ENCODE measurements at places on chromosomes 7 and 10.

GRCh38 chr7:107813524-107813923 is 10.5 kb upstream of the SLC26A3 start:
- no peak overlapping the region for H3K27ac ChIP-seq
- H3K27me3 ChIP-seq, result no peaks in the 10 kb centered on the region
- peaks cover 10% of the 10 kb centered on the region for H3K4me1 ChIP-seq
- H3K4me3 ChIP-seq, result no peak overlapping the region

- no peaks in the 10 kb centered on the region for H3K27me3 ChIP-seq
- H3K4me1 ChIP-seq, result peaks cover 6% of the 10 kb centered on the region
- H3K27ac ChIP-seq, result no peak overlapping the region
- H3K36me3 ChIP-seq, result peaks cover 8% of the 10 kb centered on the region
- DNase-seq, result no peak
- no peak overlapping the region for H3K4me3 ChIP-seq
Observed at GRCh38 chr7:129742256-129742655, 130.7 kb downstream of the NRF1 start.

- no peaks in the 10 kb centered on the region for H3K4me1 ChIP-seq
- no peaks in the 10 kb centered on the region for H3K27me3 ChIP-seq
- no peak overlapping the region for H3K27ac ChIP-seq
- H3K36me3 ChIP-seq, result no peaks in the 10 kb centered on the region
- no peak overlapping the region for H3K4me3 ChIP-seq
- no peak for DNase-seq
Observed at GRCh38 chr7:80374321-80374720, 137.5 kb downstream of the GNAT3 start.

- no peak for DNase-seq
- H3K27me3 ChIP-seq, result no peaks in the 10 kb centered on the region
- no peak overlapping the region for H3K4me3 ChIP-seq
- peaks cover 3% of the 10 kb centered on the region for H3K36me3 ChIP-seq
Observed at GRCh38 chr10:209357-209756, 74.1 kb downstream of the ZMYND11 start.

GRCh38 chr7:37446371-37446770 is 2.3 kb downstream of the ELMO1 start:
- peaks cover 61% of the 10 kb centered on the region for H3K4me1 ChIP-seq
- no peaks in the 10 kb centered on the region for H3K27me3 ChIP-seq
- H3K36me3 ChIP-seq, result peaks cover 4% of the 10 kb centered on the region
- peak overlapping the region; percentile 88 for H3K4me3 ChIP-seq

DNA sequence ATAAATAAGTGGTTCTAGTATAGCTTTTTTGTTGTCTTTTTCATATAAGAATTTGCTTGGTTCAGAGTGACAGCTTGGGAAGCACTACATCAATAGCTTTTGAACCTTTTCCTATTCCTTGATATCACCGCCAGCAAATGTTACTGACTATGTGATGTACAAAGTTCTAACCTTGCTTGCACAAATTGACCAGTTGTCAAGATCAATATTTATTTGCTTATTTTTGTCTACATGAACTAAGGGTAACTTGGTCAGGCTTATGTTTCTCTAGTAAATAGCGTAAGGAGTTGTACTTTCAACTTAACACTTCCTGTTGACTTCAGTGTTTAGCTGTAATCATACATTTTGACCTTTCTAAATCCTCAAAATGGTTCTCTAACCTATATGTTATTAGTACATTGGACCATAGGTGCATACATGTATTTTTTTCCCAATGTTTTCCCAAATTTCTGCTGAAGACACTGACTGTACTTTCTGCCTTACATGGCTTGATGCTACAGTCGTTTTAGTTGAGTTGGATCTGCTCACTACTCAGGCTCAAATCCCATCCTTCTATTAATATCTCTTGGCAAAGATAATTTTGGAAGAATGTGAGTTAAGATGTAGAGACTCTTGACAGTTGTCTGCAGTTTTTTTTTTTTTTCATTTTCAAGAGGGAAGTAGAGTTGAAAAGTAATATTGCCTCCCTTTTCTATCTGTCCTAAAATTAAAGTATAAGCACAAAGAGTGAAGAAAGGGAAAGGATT is 239.1 kb upstream of the KAT6B start:
- no peaks in the 10 kb centered on the region for H3K36me3 ChIP-seq
- DNase-seq, result no peak
- H3K27me3 ChIP-seq, result no peaks in the 10 kb centered on the region
- peaks cover 43% of the 10 kb centered on the region for H3K4me1 ChIP-seq

DNA sequence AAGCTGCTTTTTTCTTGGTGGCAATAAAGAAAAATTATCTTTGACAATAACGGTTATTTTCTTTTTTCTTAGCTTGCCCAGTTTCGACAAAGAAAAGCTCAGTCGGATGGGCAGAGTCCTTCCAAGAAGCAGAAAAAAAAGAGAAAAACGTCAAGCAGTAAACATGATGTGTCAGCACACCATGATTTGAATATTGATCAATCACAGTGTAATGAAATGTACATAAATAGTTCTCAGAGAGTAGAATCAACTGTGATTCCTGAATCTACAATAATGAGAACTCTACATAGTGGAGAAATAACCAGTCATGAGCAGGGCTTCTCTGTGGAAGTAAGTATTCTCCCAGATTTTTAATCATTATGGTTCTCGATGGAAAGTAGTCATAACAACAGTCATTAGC is 33.0 kb downstream of the AKAP9 start:
- no peaks in the 10 kb centered on the region for H3K27me3 ChIP-seq
- no peak overlapping the region for H3K4me3 ChIP-seq
- no peak overlapping the region for H3K27ac ChIP-seq
- peaks cover 28% of the 10 kb centered on the region for H3K4me1 ChIP-seq
- no peak for DNase-seq
- H3K36me3 ChIP-seq, result no peaks in the 10 kb centered on the region

DNA sequence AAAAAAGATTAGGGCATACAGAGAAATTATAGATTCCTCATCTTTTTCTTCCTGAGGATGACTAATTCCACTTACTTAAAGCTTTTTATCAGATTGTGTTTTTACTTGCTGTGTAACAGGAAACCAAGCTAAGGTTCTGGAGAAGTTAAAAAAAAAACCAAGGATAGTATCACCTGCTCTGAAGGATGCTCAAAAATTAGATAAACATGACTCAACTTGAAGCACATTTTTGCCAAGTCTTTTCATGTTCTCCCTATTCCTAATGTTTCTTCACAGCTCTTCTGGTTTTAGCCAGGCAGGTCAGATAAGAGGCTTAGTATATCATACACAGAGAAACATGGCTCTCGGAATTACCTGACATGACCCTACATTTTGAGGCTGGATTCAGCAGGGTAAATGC is 90.3 kb downstream of the CPEB3 start:
- no peaks in the 10 kb centered on the region for H3K27me3 ChIP-seq
- H3K4me3 ChIP-seq, result no peak overlapping the region
- DNase-seq, result no peak
- H3K4me1 ChIP-seq, result peaks cover 7% of the 10 kb centered on the region
- no peak overlapping the region for H3K27ac ChIP-seq
- H3K36me3 ChIP-seq, result no peaks in the 10 kb centered on the region

- no peak overlapping the region for H3K27ac ChIP-seq
- peaks cover 63% of the 10 kb centered on the region for H3K27me3 ChIP-seq
- H3K4me1 ChIP-seq, result no peaks in the 10 kb centered on the region
Observed at GRCh38 chr7:49775065-49775948, 1.9 kb downstream of the VWC2 start.

- H3K4me1 ChIP-seq, result peaks cover 5% of the 10 kb centered on the region
- no peak overlapping the region for H3K27ac ChIP-seq
- DNase-seq, result no peak
- peaks cover 7% of the 10 kb centered on the region for H3K36me3 ChIP-seq
Observed at GRCh38 chr7:102120666-102121195, 165.9 kb upstream of the SH2B2 start.

DNA sequence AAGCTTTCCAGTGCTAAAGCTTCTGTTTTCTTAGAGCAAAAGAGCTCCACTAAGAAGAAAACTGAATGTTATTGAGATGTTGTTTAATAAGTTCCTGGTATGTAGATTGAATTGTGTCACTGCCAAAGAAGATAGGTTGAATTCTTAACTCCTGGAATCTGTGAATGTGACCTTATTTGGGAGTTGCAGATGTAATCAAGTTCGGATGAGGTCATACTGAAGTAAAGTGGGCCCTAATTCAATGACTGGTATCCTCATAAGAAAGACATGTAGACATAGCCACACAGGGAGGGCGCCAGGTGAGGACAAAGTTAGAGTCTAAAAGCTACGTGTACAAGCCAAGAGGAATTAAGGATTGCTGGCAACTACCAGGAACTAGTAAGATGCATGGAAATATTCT is 732.1 kb upstream of the C7orf33 start:
- no peak overlapping the region for H3K4me3 ChIP-seq
- DNase-seq, result no peak
- H3K27me3 ChIP-seq, result no peaks in the 10 kb centered on the region
- no peak overlapping the region for H3K27ac ChIP-seq

DNA sequence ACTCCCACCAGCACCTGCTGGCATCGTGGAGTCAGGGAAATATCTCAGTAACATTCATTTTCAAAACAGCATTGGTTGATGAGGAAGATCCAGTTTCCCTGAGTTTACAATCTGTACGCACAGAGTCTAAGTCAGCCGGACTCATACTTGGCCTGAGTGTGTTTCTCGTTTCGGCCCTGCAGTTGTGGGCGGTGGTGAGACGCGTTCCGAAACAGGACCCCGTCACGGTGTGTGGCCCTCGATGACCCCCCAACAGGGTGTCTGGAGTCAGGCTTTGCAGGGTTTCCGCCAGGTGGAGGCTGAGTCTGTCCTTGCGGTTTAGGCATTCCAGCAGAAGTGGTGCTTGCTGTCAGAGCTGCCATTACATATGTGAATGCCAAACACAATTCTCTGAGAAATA is 317.5 kb downstream of the DNAJB6 start:
- H3K27ac ChIP-seq, result no peak overlapping the region
- H3K4me1 ChIP-seq, result no peaks in the 10 kb centered on the region
- DNase-seq, result no peak
- no peaks in the 10 kb centered on the region for H3K27me3 ChIP-seq
- no peaks in the 10 kb centered on the region for H3K36me3 ChIP-seq

DNA sequence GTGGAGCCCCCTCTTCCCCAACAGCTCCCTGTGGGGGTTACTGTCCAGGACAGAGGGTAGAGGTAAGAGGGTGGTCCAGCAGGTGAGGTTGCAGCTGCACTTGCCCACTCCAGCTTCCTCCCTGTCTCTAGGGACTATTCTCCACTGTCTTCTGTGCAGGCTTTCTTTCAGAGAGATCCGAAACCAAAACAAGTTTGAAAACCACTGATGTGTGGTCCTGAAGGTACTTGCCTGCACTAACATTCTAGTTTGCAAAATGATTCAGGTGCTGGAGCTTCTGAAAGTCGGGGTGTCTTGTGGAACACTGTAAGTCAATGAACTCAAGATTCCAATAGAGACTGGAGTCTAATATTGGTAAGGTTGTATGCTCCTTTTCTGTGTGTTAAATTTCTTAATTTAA is 63.1 kb downstream of the BLNK start:
- no peaks in the 10 kb centered on the region for H3K4me1 ChIP-seq
- peaks cover 35% of the 10 kb centered on the region for H3K27me3 ChIP-seq
- H3K36me3 ChIP-seq, result no peaks in the 10 kb centered on the region
- no peak overlapping the region for H3K27ac ChIP-seq
- no peak overlapping the region for H3K4me3 ChIP-seq

DNA sequence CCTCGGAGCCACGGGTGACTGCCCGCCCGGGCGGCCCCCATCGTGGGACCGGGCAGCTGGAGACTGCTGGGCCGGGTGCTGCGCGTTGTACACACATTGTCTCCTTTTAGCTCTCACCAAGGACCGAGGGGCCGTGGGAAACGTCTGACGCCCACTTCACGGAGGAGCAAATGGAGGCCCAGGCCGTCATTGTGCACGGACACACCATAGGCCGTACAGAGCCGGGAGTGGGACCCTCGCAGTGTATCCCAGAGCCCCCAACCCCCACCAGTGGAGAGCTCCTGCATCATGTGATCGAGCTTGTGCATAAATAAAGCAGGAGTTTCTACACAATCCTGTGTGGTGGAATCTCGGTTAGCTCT is 722 bp downstream of the DENND10 start:
- no peak for DNase-seq
- peaks cover 21% of the 10 kb centered on the region for H3K4me1 ChIP-seq
- no peak overlapping the region for H3K27ac ChIP-seq
- no peaks in the 10 kb centered on the region for H3K36me3 ChIP-seq

DNA sequence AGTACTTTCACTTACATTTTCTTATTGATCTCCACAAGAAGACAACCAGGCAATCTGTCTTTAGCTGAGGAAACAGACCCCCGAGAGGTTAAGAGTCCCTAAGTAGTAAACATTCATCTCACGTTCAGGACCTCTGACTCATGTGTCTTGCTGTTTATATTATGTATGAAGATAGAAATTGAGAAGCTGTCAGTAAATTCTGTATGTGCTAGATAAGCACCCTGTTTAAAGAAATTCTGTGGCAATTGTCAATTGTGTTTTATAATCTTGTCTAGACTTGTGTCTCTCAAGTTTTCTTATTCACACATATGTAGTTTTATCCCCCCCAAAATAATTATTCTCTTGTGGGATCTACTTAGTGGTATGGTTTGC is 14.5 kb downstream of the ADK start:
- no peaks in the 10 kb centered on the region for H3K27me3 ChIP-seq
- no peak for DNase-seq
- H3K36me3 ChIP-seq, result peaks cover 2% of the 10 kb centered on the region
- H3K4me1 ChIP-seq, result peaks cover 12% of the 10 kb centered on the region

DNA sequence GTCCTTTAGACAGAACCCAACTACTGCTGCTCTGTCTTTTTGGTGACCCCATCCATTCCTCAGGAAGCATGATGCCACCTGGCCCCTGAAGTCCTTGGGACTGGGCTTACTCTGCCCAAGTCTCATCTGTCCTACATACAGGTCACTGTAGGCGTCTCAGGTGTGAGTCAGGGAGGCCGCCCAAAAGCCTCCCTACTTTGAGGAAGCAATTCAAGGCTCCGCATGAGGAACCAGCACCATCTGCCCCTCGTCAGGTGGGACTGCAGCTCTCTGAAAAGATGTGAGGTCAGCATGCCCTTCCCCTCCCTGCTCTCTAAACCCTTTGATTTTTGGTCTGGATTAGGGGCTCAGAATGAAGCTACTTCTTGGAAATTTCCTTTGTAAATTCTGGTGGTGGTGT is 354.8 kb downstream of the CXCL12 start:
- H3K4me3 ChIP-seq, result no peak overlapping the region
- no peaks in the 10 kb centered on the region for H3K4me1 ChIP-seq
- no peak overlapping the region for H3K27ac ChIP-seq
- peaks cover 2% of the 10 kb centered on the region for H3K36me3 ChIP-seq

DNA sequence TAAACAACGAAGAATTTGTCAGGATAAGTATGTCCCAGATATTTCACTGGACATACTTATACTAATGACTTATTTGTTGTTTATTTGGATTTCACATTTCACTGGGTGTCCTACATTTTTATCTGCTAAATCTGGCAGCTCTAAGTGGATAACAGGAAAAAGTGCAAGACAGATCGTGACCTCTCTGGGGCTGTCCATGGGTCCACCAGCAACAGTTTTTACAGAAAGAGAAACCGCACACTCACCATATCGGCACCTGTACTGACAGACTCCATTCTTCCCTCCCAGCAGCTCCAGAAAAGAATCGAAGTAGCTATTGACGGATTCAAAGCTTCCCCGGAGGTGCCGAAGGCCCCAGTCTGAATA is 393 bp downstream of the PLA2G12B start:
- no peaks in the 10 kb centered on the region for H3K4me1 ChIP-seq
- peaks cover 19% of the 10 kb centered on the region for H3K27me3 ChIP-seq
- no peak overlapping the region for H3K27ac ChIP-seq
- no peak for DNase-seq
- no peaks in the 10 kb centered on the region for H3K36me3 ChIP-seq
- no peak overlapping the region for H3K4me3 ChIP-seq

Data from T-helper 17 cell (primary cell).